ENCODE measurements at places on chromosomes 6 and 20.

DNA sequence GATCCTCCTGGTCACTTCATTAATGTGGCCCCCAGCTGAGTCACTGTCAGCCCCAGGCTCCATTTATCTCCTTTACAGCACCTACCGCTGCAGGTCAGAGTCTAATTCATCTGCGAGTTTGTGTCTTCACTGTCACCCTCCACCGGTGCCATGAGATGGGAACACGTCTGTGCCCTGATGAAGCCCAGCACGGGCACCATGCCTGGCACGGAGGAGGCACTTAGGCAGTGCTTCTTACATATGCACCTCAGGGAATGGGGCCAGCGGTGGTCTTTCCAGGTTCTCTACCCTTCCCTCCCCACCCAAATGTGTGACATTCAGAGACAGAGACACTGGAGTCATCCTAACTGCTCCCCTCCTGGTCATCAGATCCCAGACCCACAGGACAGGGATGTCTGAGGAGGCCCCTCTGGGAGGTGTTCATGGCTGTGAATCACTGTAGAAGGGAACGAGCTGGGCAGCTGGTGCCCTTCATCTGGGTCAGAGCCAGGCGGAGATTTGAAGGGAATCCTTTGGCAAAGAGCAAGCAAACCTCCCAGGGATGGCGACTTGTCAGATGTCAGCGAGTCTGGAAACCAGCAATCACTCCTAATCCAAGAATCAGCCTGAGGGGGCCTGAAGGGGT is 364.6 kb downstream of the PREX1 start:
- DNase-seq, result no peak

DNA sequence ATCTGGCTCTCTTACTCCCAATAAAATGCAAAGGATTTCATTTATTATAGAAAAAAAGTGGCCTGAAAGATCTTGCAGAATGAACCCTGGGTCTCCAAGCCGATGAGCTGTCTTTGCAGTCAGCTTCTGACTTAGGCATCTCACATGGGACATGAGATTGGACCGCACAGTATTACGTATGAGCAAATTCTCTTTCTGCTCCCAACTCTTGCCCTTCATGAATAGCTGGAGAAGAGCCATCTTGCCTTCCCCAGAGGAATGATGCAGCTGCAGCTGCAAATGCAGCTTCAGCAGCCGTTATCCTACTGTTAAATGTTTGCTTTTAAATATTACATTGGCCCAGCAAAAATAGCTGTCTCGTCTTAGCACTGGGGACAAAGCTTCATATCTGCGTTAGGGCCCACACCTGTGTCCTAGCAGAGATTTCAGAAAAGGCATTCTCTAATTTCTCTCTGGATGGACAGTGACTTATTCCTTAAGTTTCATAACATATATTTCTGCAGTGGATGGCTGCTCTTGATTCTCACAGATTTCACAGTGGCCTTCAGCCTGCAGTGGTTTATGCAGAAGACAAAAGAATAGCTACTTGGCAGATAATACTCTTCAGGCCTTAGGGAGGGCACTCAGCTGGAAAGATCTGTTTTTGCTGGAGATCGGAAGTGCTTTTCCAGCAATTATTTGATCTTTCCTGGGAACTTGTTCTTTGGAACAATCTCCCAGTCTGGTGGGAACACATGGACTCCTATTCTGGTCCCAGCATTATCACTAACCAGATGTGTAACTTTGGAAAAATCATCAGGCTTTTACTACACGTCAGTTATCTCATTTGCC is 129.2 kb downstream of the FYN start:
- peak; percentile 79 for DNase-seq

GRCh38 chr6:85344996-85345395 is 104.9 kb upstream of the NT5E start:
- no peak for DNase-seq

DNA sequence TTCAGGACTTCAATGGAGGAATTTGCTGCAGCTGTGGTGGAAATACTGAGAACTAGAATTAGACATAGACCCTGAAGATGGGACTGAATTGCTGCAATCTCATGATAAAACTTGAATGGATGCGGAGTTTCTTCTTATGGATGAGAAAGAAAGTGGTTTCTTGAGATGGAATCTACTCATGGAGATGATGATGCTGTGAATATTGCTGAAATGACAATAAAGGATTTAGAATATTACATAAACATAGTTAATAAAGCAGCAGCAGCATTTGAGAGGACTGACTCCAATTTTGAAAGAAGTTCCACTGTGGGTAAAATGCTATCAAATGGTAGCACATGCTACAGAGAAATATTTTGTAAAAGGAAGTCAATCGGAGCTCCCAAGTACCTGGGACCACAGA is 264.6 kb downstream of the UBE3D start:
- DNase-seq, result no peak

- DNase-seq, result no peak
Measured at GRCh38 chr6:145713773-145714172, 21.5 kb downstream of the EPM2A start.

Measured in fibroblast of skin of right quadriceps (primary cell).